ENCODE measurements at places on chromosomes 3 and 15.

DNA sequence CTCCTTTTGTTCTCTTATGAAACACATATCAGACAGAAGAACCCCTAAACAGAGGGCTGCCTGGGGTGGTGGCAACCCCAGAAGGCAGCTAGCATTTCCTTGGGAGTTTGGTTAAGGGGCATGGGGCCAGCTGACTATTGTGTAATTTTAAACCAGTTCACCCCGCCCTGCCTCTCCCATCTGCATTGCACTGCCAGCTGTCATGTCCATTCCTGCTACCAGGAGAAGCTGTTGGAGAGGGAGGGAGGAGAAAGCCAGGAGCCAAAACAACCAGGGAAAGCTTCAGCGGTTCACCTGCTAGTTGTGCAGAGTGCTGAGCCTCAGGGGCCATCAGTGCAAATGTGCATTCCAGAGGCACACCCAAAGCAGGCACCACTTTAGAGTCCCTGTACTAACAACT is 47.6 kb upstream of the ATP1B3 start:
- DNase-seq = no peak

- DNase-seq = no peak
These were observed 27.0 kb downstream of the KIF7 start for GRCh38 chr15:89628301-89628700.

DNA sequence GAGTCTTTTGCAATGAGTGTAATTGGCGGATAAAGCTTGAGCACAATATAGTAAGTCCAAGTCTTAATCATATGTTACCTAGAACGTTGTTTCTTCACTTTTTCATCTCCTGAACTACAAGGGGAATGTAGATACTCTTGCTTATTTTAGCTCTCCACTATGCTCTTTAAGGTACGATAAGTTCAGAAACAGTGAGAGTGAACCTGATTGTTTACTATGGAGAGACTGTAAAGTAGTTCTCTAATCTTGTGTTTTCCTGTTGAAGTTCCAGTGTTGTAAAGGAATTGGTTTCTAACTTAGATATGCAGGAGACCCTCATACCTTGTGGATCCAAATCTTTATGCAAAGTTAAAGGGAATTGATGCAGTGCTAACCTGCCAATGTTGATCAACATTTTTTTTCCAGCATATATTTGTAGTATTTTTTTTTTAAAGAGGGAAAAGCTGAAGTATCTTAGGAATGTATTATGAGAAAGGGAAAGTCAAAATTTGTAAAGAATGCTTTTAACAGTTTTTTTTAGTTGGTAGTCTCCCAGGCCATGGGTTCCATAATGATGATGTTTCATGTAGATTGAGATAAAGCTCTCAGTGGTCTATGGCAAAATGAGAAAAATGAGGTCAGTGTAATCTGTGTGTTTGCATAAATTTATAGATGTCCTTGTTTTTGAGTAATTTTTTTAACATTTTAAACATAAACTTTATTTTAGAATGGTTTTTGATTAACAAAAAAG is 14.9 kb downstream of the ATP11B start:
- no peak for DNase-seq

- no peak for DNase-seq
These were observed 21.2 kb downstream of the XYLB start for GRCh38 chr3:38367779-38368178.

- DNase-seq = no peak
These were observed 505.3 kb upstream of the PPP2R3A start for GRCh38 chr3:135460273-135460672.

DNA sequence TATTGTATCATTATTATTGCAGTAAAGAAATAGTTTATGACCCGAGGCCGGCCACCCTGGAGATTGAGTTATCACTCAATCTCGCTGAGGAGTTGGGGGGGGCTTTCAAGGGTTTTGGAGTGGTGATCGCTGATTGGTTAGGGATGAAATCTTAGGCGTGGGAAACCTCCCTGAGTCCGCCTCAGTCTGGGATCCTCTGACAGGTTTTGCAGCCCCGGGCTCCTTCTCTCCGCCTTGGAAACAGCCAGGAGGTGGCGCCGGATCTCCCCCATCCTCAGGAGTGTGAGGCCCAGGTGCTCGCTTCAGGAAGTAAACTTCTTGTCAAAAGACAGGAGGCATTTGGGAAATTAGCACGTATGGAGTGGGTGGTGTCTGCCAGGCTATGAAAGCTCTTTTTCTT is 41.1 kb upstream of the SEC61A1 start:
- DNase-seq = no peak

DNA sequence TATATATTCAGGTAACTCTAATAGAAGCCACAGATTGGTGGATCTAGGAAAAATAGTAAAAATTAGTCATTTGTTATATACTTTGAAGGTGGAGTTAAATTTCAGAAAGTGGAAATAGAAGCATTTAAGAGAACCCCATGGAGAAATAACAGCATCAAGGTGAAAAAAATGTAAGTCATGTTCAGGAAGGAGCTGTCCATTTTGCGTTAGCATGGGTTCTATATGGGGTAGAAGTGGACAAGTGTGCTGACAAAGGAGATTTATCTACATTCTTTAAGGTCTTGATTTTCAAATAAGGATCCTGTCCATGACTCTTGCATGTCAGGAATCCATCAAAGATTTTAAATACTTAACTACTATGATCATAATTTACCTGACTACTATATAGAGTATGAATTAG is 50.2 kb upstream of the ROBO1 start:
- no peak for DNase-seq

GRCh38 chr3:104825116-104825515 is 541.6 kb upstream of the ALCAM start:
- DNase-seq = no peak

GRCh38 chr15:74542166-74543042 is 1.4 kb downstream of the ARID3B start:
- no peak for DNase-seq

- DNase-seq = no peak
These were observed 54.6 kb upstream of the FLNB start for GRCh38 chr3:57953576-57953975.

DNA sequence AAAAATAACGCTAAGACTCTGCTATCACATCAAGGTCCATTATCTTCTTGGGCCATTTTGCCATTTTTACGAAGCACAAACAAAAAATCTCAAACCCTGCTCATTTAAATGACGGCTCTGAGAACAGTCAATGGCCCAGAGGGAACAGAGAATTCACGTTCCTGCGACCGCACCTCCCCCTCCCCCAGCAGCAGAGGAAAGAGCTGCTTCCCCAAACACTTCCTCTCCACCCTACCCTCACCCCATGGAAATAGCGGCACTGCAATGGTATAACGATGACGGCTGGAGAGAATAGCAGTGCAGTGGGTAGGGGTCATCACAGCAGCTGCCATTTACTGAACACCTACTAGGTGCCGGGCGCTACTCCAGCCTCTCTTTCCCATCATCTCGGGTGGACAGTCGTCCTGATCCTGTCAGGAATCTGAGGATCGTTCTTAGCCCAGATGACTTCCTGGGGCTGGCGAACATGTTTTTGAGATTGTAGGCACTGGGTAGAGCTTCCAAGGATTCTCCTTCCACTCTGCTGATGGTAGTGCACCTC is 113.3 kb downstream of the IQSEC1 start:
- no peak for DNase-seq

DNA sequence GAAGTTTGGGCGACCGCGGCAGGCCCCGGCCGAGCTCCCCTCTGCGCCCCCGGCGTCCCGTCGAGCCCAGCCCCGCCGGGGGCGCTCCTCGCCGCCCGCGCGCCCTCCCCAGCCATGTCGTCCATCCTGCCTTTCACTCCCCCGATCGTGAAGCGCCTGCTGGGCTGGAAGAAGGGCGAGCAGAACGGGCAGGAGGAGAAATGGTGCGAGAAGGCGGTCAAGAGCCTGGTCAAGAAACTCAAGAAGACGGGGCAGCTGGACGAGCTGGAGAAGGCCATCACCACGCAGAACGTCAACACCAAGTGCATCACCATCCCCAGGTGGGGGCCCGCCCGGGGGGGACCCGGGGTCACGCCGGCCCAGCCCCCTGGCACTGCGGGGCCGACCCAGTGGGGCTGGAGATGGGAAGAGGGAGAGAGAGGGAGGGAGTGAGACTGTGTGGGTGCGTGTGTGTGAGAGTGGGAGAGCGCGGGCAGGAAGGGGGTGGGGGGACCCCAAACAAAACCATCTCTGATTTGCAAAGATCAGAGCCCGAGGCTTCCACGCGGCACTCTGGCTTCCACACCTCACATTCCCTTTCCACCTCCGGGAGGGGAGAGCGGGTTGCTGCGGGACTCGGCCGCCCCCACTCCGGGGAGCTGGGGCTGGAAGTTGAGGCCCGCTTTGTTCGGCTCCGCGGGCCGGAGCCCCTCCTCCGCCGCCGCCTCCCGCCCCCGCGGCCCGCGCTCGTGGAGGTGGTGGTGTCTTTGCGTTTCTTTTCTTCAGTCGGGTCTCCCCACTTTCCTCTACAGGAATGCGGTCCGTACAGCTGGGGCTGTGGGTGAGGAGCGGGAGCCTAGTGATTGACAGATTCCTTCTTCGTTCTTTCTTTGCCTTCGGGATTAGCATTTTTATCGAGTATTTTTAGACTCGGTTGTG is 898 bp downstream of the SMAD3 start:
- DNase-seq = peak; percentile 68

- no peak for DNase-seq
These were observed 5.7 kb upstream of the GNB5 start for GRCh38 chr15:52196891-52197290.

GRCh38 chr3:146796078-146796477 is 190.9 kb upstream of the PLSCR5 start:
- DNase-seq = no peak

GRCh38 chr3:129469026-129469425 is 29.0 kb downstream of the IFT122 start:
- no peak for DNase-seq

- DNase-seq = no peak
These were observed 35.3 kb downstream of the EFHB start for GRCh38 chr3:19898721-19899120.

DNA sequence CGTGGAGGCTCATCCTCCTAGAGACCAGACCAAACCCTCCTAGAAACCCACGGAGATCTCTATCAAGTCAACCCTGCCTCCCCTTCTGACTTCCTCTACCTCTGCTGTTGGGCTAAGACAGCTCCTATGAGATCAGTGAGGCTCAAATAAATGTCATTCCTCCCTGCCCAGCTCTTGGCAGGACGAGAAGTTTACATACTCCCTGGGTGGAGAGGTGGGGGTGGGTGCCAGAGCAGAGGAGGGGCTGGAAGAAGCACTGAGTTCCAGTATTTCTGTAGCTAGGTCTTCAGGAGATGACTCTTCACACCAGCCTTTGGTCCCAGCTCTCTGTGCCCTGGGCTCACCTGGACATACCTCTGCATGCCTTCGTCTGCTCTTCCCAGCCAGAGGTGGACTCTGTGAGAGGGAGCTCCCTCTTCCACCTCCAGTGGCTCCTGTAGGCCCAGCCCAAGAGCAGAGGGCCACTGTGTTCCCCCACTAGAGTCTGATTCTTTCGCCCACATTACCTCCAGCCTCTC is 42.4 kb upstream of the TLE3 start:
- no peak for DNase-seq

DNA sequence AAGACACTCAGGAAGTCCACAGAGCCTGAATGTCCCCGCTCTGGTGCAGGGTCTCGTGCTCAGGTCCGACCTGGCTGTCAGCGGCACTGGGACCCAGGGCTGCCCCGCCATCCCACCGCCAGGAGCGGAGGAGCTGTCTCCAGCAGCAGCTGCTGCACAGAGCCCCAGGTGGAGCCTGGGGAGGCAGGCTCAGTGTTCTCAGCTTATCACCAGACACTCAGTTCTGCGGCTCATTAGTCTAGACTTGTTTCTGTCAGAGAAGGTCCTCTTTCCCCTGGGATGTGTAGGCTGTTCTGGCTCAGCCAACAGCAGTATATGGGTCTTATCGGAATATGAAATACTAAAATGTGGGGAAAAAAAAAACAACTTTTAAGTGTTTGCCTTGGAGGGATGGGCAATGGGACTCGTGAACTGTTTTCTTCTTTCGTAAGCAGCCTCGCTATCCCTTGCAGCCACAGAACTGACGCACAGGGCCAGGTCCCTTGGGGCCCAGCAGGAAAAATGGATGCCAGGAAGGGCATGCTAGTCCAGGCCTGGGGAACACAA is 75.9 kb downstream of the KLF13 start:
- DNase-seq = no peak

- no peak for DNase-seq
These were observed 92.4 kb upstream of the CGNL1 start for GRCh38 chr15:57283774-57284503.

- DNase-seq = no peak
These were observed 70.1 kb downstream of the PLXNA1 start for GRCh38 chr3:127053026-127053425.

- no peak for DNase-seq
These were observed 94.2 kb downstream of the SLC9A9 start for GRCh38 chr3:143754090-143754489.

GRCh38 chr15:58492661-58493397 is 61.0 kb downstream of the LIPC start:
- DNase-seq = no peak

GRCh38 chr3:34019158-34019557 is 220.7 kb downstream of the PDCD6IP start:
- DNase-seq = no peak

DNA sequence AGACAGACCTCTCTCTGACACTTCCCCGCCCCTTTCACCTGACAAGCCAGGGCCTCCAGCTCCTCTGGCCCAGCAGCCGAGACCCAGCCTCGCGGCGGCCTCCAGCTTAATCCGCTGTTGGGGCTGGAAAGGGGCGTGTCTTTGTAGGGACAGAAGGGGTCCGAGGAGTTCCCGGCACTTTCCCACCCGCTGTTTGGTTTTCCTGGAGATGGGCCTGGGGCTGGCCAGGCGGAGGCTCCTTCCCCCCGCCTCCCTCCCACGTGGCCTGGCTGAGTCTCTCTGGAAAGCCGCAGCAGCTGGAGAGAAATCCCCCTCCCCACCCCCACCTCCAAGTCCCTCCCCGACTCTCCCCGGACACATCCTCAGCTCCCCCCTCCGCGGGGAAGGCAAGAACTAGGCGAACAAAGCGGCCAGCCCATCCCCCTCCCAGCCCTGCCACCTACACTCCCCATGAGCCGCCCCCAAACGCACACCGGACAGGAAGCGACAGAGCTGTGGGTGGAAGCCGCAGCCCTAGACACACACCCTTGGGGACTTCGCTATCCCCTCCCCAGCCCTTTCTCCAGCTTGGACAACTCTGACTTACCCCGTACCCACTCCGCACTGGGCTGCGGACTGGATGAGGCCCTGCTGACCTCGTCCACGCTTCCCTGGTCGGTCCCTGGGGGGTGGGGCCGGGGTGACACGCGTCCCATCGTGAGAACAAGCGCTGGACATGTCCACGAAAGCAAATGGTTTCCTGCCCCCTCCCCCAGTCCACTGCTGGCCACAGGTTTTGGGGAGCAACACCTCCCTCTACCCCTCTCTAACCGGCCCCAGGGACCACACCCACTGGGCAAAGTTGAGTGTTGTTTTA is 1.2 kb downstream of the IGDCC4 start:
- DNase-seq = no peak

GRCh38 chr15:43150191-43150929 is 17.0 kb downstream of the TMEM62 start:
- DNase-seq = no peak

DNA sequence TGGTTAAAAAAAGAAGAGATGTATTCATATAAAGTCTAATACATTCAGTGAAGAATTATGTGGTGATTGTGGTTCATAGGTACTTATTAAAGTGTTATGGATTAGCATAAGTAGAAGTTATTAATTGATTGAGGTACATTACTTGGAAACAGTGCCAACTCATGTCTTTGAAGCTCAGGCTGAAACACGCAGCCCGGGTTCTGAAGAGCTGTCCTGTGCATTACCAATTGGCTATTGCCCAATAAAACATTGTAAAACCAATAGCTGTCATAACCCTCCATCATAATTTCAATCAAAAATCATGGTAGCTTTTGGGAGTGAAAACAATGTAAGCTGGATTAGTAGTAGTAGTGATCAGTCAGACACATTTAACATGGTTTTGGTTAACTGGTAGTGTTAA is 560.1 kb downstream of the MCTP2 start:
- no peak for DNase-seq

GRCh38 chr3:9951962-9952805 is at the start of gene PRRT3:
Gene PRRT3 (minus strand): TSS chr3:9952408. CDS start chr3:9950115, 2,293 bp downstream.
- peak; percentile 84 for DNase-seq

Data from activated CD8-positive, alpha-beta memory T cell treated with anti-CD3 and anti-CD28 coated beads, Interleukin-2, amount 50 U/mL, for 48 hours (primary cell).